ENCODE measurements at places on chromosomes 12 and 14.

DNA sequence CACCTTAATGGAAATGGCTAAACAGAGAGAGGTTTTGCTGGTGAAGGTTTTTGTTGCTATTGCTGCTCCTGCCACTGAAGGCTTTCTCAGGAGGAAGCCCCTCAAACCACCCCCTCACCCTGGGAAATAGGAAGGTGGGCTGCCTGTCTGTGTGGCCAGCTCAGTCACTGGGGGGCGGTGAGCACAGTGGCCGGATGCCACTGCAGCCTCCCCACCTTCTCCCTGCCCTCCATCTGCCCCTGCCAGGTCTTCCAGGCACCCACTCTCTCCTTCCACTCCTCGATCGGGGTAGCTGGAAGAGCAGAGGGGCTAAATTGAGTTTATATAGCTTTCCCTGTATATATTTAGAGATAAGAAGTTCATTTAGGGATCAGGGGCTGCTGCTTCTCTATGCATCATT is 80.8 kb downstream of the PAPOLA start:
- no peak for DNase-seq

DNA sequence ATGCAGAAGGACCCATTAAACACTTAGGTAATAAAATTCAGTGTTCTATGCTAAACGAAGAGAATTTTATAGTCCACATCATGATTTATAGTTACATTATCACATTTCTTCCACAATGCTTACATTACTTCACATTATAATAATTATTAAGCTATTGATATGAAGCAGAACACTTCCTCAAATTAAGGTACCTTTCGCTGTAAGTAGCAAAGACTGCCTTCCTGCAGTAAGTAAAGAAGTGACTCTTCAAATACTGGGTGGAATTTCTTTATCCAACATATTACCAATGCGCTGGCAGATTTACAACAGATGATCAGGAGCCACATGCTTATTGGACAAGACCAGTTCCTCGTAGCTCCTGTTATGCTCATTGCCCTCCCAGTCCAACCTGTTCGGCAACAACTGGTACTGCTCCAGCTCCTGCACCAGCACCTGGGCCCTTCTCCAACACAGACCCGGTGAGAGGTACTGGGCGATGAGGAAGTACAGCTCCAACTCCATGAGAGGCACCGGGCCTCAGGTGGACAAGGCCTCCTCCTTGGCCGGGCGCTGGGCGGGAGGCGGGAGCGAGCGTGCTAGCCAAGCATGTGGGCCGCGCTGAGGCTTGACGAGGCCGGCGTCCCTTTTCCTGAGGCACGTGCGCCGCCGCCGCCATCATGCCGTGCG is 210.7 kb upstream of the ATP2B1 start:
- no peak for DNase-seq

DNA sequence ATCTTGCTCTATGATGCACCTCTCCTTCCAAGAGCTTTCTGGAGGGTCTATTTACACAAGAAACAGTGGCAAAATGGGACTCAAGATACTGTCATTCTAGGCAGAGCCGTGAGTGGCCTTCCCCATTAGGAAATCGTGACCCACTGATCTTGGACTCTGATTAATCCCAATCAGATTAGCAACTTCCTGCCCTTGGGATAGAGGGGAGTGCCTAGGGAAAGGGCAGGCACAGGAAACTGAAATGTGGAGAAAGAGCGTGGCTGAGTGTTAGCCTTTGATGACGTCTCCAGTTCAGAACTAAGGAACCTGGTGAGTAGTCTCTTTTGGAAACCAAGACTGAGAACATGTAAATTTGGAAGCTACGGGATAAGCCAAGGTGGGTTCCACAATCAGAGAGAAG is 76.1 kb downstream of the NUAK1 start:
- no peak for DNase-seq

DNA sequence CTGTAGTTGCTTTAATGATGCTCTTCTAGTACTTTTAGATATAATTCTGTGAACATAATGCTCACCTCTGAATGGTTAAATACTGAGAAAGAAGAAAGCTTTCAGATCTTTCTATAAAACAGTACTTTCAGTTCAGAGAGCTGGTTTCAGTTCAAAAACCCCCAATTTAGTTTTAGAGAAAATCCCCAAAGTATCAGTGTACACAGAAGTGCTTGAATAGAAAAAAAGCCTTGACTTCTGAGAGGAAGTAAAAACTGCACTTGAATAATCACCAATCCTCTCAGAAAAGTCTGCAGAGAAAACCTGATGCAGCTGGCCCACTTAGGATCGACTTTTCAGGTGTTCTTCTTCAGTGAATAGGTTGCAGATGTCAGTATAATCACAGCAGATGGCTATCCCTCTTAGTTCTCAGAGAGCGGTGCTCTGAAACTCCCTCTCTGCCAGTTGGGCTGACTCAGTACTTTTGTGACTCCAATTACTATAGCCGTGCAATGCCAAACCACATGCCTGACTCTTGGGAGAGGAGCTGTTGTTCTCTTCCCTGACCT is 616.3 kb downstream of the LRFN5 start:
- DNase-seq, result no peak

GRCh38 chr12:75452675-75453330 is 27.8 kb upstream of the GLIPR1 start:
- DNase-seq, result no peak

GRCh38 chr12:130552483-130552996 is 163.6 kb downstream of the RIMBP2 start:
- DNase-seq, result no peak

DNA sequence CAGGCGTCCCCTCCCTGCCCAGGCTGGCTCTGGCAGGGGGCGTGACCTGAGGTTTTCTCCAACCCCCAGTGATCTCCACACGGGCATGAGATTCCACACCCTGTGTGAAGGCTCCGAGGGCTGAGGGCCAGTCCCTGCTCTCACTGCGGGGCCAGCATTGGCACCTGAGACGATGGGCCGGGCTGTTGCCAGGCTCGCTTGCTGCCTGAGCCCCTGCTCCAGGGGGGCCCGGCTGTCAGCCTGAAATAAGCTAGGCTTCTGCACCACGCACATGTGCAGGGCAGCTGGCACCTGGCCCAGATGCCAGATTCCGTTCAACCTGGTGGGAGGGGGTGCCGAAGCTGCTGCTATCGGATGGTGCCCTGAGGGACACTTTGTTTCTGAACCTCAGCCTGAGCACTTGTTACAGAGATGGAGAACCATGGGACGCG is 196.5 kb upstream of the PRMT8 start:
- DNase-seq, result no peak

DNA sequence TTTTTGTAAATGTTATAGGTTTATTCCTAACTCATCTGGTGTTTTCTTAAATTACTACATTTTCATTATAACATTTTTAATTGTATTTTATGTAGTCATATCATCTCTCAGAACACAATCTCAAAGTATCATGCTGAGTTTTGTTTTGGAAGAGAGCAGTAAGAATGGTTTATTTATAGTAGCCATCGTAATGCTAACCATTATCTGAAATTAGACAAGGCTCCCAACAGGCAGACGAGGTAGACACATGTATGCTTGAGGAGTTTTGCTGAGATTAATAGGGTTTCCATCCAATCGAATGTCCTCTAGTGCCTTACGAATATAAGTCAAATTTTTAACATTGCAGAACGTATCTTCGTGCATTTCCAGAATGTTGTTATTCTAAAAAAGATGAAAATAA is 9.0 kb upstream of the CCER1 start:
- no peak for DNase-seq

GRCh38 chr12:26271889-26272492 is 76.6 kb downstream of the SSPN start:
- no peak for DNase-seq

DNA sequence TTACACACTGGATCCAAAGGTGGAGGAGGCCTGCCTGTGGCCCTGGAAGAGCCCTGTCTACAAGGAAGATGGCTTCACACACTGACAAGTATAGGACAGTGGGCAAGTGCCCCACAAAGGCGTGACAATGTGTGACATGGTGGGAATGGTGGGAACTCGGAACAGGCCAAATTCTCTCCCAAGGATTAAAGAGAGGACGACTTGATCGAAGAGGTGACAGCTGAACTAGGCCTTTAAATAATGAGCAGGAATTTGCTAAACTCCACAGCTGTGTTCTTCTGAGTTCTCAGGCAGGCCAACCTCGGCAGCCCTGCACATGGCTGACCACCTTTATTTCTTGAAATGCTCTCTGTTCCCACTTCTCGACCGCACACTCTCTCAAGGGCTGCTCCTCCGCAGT is 23.8 kb downstream of the POMT2 start:
- DNase-seq, result no peak
